Large intestine (tissue), 12 donors: ENCODE measurements at places on chromosomes 11 and 22. TPM values are rescaled to one million over a fixed set of nuclear protein-coding genes. Genes with fewer than 3 reads are reported as not detected.

The OOSP4B gene
- not detected for polyA plus RNA-seq

DNA sequence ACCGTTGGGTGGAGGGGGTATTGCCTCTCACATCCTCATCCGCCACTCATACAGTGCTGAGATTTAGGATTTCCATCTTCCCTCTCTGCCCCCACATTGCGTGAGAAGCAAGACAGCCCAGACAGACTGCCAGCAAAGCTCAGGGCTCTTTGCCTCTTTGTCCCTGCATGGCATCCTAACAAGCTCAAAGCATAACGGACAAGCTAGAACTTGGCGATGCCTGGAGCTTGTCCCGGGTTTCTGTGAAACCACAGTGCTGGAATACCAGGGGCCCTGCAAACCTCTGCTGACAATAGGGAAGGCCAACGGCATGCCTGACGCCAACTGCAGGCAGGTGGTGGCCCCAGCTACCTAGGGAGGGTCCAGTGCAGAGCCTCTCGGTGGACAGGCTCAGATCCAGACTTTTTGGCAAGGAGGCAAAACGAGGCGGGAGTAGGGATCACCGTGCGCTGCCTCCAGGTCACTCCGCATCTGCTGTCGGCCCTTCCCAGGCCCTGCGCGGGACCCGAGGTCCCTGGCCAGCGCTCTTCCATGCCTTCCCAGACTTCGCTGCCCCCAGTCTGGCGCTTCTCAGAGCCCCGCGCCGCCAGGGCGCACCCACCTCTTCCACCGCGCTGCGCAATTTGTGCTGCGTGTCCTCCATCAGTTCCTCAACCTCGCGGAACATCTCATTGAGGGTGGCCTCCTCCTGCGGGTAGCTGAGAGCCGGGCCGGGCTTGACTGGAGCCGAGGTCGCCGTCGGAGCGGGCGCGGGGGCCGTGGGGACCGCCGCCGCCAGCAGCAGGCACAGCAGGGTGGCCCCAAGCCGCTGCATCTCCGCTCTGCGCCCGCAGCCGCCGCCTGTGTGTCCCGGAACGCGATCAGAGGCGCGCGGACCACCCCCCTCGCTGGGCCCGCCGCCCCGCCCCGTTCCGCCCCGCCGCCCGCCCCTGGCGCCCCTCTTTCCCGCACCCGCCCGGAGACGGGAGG lies at the start of gene DKK3:
Gene DKK3, minus strand, starts transcription at position 858 of the 969 bp plus-strand sequence. Its CDS starts 44 bp downstream, at position 814.
- no peak for DNase-seq

DNA sequence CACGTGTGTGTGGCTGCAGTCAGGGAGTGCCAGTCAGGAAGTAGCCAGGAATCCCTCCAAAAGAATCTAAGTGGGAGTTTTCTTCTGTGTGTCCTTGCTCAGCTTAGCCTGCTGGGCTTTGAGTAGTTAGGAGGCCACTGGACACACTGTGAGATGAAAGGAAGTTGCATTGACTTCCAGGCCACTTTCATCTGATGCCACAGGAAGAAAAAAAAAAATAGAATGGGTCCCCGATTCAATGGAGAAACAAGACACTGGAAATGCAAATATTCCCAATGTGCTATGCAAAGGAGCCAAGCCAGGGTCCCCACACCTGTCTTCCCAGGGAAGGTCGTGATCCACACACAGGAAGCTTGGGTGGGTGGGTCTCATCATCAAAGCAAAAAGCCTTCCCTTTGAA lies 95.6 kb upstream of the E2F8 start:
- no peak for DNase-seq

GRCh38 chr11:44791316-44791925 lies 64.7 kb downstream of the TSPAN18 start:
- no peak for DNase-seq

DNA sequence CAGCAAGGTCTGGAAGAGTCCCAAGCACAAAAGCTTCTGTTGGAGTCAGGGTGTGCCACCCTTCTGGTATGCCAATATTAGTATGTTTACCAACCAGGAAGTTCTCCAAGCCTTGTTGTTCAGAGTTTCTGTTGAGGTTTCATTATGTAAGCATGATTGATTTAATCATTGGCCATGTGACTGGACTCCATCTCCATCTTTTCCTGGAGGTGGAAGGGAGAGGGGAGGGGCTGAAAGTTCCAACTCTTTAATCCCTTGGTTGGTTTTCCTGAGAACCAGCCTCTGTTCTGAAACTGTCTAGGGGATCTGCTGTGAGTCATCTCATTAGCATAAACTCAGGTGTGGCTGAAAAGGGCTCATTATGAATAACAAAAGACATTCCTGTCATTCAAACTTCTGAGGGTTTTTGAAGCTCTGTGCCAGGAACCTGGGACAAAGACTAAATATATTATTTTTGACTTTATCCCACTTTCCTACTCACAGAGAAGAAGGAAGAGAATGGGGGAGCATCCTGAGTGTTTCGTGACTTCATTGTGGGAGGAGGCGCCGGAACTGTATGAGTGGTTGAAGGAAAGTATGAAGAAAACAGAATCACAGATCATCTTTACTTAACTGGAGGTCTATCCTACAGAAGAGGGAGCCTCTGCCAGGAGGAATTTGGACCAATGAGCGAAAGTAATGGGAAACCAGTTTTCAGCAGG lies 138.2 kb downstream of the NECTIN1 start:
- DNase-seq: no peak
